ENCODE measurements at places on chromosomes 1 and 21.
A peak's percentile ranks its signal among the peaks of the same experiment; 100 is the strongest.

DNA sequence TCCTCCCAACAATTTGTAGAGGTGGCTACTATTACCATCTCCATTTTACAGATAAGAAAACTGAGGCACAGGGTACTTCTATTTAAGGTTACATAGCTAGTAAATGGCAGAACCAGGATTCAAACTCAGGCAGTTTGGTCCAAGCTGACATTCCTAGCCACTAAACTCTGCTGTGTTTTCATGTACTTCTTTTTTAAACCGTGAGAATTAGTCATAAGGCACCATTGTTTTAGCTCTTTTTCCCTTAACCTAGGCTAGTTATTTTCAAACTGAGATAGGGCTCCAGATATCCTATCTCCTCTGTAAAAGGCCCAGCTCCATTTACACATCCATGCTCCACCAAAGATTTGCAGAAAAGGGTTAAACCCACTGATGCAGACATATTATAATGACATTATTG lies 92.9 kb downstream of the PTPN14 start:
- no peak for DNase-seq

- DNase-seq, result no peak
Observed at GRCh38 chr1:214583824-214584554, 19.0 kb upstream of the CENPF start.

DNA sequence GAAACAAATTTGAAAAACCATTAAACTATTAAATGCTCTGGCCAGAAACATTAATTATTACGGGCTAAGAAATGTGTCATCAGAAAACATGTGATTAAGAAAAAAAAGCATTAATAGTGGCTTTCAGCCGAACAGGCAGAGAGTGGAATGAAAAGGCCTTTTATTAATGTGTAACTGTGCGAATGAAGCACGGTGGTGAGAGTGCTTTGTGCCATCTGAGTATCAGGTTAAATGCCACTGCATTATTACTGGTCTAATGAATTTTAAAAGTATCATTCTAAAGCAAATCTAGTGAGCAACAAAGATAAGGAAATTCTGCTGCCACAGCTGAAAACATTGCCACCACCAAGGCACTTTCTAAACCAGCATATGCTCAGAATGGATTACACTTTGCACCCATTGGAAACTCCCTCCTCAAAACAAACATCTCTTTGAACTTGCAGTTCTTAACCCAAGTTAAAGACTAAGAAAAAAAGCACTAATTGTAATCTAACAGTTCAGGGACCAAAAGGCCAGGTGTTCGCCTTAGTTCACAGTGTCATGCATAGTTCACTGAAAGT lies 30.0 kb upstream of the SSX2IP start:
- no peak for DNase-seq

DNA sequence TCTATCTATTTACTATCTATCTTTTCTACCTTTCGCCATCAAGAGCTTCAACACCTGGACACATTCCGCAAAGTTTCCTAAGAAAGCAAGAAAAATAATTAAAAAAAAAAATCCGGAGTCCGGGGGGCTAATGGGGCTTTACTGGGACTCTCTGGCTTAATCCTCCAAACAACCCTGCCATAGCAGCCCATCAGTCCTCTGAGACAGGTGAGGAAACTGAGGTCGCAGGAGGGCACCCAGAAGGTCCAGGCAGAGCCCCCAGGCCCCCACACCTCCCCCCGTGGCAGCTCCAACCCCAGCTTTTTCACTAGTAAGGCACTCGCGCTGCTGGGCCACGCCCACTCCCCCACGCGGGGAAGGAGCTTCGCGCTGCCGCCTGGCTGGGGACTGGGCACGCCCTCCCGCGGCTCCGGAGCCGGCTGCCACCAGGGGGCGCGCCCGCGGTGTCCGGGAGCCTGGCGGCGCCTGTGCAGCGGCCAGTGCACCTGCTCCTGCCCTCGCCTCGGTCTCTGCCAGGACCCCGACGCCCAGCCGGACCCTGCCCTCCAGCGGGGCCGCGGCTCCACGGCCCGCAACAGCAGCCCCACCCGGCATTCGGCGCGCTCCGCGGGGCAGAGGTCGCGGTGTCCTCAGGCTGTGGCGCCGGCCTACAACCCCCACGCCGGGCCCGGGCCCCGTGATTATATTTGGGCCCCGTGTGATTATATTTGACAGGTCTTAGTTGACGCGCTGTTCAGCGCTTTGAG lies 54.1 kb upstream of the SAMD11 start:
- peak; percentile 67 for DNase-seq

GRCh38 chr1:10939654-10940450 lies 72.6 kb upstream of the TARDBP start:
- DNase-seq, result peak; percentile 17

GRCh38 chr1:101964708-101965107 lies 32.0 kb downstream of the OLFM3 start:
- no peak for DNase-seq

GRCh38 chr1:168903237-168903830 lies 174.3 kb upstream of the DPT start:
- DNase-seq, result no peak

DNA sequence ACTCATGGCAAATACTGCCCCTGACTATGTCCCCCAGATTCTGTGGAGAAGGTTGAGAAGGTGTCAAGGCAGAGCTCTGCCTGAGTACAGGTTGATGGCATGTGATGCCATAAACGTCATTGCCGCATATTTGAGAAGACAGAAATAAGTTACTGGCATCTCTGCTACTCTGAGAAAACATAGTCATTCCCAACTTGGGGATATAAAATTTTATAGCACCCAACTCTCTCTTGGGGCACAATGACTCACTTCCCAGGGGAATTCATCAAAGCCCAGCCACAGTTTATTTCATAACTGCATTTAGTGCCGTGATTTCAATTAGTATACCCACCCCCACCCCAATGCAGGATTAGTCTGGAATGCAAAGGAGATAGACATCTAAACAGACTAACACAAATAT lies 101.9 kb upstream of the TNR start:
- DNase-seq, result no peak

GRCh38 chr1:14597343-14598006 lies 1.0 kb upstream of the KAZN start:
- no peak for DNase-seq

DNA sequence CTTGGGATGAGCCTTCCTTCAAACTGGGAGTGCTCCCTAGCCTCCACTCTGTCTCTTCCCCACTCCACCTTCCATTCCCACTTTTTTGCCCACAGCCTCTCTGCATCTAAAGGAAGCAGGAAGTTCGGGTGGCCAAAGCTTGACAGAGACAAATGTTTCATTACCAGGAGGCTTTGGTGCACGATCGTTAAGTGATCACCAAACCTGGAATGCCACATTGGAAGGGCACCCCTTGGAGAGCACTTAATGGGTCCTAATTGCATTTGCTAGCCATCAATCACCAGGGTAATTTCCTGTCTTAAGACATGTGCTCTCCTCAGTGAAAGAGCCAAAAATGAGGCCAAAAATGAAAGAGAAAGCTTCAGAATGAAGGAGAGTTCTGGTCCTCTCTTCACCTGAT lies 206.5 kb downstream of the TNR start:
- DNase-seq, result no peak

DNA sequence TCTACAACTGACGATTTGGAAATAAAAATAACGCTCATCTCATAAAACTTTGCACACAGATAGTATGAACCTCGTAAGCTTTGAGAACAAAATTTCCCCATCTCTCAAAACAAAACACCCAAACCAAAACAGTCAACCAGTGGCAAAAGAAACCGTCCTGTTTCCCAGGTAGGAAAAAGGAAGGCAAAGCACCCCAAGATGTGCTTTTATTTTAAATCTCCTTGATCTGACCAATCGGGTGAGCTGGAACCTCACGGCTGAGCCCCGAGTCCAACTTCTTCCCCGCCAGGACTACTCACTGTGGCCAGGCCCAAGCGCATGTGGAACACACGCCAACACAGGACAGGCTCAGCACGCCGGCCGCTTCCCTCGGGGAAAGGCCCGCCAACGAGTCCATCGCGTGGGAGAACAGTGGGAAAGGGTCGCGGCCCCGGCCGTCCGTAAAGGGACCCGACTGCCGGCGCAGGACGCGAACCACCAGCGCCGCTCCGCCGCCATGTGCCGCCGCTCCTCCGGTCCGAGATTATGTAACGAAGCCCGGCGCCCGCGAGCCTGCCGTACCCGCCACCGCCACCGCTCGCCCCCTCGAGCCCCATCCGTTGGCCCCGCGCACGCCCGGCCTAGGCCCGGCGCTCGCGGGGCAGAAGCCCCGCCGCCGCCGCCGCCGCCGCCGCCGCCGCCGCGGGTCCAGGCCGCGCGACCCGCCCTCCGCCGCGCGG lies 759 bp downstream of the AHCTF1 start:
- DNase-seq, result peak; percentile 16

DNA sequence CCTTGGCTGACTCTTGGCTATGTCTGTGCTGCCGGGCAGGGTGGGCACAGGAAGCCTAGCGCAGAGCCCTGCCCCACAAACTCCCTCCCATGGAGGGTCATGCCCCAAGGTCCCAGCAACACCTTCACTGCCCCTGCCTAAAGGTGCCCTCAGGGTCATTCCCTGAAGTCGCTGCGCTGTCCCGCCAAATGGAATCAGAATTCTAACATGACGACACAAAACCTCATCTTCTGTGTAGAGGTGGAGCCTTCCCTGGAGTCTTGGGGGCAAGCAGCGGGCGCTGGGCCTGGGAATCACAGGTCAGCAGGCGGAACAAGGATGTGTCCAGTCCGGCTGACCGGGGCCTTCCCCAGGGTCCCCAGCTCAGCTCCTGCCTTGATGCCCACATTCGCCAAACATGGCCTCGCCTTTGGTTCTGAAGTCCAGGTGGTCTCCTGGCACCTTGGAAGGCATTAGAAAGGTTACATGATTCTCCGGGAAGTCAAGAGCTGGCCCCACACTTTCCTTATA lies 17.3 kb downstream of the TMEM201 start:
- DNase-seq, result no peak

DNA sequence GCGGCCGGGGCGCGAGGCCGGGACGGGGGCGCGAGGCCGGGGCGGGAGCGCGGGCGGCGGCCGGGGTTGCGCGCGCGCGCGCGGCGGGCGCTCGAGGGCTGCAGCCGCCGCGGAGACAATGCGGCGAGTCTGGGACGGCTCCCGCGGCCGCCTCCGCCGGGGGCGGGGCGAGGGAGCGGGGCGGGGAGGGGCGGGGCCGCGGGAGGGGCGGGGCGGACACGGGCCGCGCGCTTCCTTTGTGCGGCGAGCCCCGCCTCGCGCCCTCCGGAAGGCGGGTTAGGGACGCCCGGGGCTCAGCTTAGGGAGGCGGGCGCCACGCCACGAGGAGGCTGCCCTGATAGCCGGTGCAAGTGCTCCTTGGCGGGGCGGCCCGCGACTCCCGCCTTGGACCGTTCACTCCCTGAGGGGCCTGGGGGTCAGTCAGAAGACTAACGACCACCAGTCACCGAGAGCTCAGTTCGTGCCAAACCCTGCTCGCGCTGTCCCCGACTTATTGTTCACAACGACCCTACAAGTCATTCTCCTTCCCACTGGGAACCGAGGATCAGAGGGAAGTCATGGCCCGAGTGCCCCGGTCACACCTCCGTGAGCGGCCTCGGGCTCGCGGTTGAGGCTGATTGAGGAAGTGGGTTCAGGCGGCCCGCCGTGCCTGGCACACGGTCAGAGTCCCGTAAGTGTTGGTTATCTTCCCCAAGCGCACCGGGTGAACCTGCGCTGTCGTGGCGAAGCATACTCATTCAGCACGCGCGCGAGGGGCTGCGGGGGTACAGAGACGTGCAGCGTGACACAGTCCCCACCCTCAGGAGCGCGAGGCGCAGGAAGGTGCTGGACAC lies 29.1 kb upstream of the A3GALT2 start:
- peak; percentile 71 for DNase-seq

DNA sequence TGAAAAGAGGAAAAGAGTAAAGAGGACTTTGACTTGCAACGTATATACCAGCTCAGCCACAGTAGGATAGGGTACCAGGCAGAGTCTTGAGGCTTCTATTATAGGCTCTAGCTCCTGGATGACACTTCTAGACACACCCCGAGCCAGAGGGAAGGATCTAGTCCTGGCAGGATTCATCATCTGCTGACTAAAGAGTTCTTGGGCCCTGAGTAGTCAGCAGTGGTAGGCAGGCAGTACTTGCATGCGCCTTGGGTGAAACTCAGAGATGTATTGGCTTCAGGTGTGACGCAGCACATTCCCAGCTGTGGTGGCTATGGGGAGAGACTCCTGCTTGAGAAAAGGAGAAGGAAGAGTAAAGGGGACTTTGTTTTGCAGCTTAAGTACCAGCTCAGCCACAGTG lies 162.3 kb upstream of the APP start:
- DNase-seq, result no peak

DNA sequence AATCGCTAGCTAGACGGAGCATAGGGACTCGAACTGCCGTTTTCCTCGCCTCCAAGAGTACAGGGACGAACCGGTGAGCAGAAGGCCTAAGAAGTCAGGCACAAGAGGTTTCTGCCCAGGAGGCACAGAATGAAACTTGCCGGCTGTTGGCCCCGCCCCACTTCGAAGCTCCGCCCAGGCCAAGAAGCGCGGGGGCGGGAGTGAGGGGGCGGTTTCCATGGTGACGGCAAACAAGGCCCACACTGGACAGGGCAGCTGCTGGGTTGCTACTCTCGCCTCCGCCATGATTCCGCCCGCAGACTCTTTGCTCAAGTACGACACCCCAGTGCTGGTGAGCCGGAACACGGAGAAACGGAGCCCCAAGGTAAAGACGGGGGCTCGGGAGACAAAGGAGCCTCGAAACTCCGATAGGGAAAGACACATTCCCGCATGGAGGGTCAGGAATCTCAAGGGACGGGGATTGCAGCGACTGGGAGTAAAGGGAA lies at the start of gene DNALI1:
Gene DNALI1, plus strand, starts transcription at position 229 of the 485 bp plus-strand sequence. Its CDS starts 55 bp downstream, at position 284.
- DNase-seq, result no peak

DNA sequence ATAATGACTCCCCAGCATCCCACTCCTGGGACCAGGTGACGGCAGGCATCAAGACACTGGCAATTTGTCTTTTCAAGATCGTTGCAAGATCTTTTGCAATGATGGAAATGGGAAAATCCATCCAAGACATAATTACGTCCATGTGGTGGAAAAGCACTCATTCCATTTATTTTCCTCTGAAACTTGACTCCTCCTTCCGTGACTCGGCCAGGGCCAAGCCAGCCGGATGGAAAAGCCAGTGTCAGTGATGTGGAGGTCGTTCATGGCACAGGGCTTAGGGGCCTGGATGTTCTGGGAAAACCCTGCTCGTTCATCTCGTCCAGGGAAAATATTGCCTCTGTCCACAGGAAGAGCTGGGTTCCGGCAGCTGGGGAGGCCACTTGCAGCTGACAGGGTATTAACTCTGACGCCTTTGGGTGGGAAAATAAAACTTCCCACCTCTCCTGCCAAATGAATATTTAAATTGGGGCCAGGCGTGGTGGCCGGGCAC lies 46.2 kb downstream of the C1orf198 start:
- no peak for DNase-seq

DNA sequence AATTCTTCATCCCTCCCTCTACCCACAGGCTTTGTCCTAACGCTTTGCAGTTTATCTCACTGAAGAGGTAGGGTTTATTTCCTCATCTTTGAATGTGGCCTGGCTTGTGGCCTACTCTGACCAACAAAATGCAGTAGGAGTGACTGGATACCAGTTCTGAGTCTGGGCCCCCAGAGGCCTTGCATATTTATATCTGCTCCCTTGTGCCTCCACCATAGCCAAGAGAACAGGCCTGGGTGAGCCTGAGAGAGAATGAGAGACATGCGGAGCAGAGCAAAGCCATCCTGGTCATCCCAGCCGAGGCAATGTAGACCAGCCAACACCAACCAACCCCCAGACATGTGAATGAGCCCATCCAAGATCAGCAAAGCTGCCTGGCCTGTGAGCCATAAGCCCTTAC lies 30.3 kb downstream of the SMIM12 start:
- DNase-seq, result no peak

- DNase-seq, result no peak
Observed at GRCh38 chr21:39924577-39925308, 57.5 kb downstream of the PCP4 start.

- no peak for DNase-seq
Observed at GRCh38 chr1:221527886-221528624, 213.8 kb downstream of the DUSP10 start.

- no peak for DNase-seq
Observed at GRCh38 chr1:224544346-224545110, 71.6 kb upstream of the CNIH3 start.
